Adrenal gland (tissue), 19 donors: ENCODE measurements at places on chromosomes 3 and 15.

DNA sequence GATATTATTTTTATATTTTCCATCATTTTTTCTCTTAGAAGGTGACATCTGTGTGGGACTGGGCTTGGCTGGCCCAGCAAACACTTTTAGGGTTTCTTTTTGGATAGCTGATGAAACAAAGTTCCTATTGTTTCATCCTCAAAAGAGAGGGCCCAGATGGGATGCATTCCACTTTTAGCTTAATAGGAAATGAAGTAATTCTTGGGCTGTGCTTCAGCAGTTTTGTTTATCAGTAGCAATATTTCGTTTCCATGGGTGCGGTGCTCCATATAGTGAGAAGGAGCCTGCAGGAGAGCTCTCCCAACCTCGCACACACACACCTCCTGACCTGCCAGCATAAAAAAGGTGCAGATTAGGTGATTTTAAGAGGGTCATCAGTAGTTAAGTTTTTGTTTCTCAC, 147.5 kb downstream of the AKAP13 start:
- H3K4me3 ChIP-seq: no peak overlapping the region
- no peaks in the 10 kb centered on the region for H3K27me3 ChIP-seq
- H3K27ac ChIP-seq: no peak overlapping the region
- no peaks in the 10 kb centered on the region for H3K36me3 ChIP-seq
- peaks cover 5% of the 10 kb centered on the region for H3K4me1 ChIP-seq
- no peak for DNase-seq

DNA sequence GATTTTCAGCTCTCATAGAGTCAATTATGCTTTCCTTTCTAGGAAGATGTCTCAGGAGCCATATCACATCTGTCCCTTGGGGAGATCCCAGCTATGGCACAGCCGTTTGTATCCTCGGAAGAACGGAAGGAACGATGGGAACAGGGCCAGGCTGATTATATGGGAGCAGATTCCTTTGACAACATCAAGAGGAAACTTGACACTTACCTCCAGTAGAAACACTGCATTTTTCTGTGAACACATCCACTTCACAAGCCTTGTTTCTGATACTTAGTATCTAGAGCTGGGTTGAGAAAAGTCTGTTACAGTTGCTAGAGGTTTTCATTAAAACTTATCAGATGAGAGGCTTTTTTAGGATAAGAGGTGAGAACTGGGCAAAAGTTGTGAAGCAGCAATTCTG, 35.4 kb downstream of the GYG1 start:
- no peak overlapping the region for H3K4me3 ChIP-seq
- DNase-seq: no peak
- no peaks in the 10 kb centered on the region for H3K36me3 ChIP-seq
- H3K4me1 ChIP-seq: no peaks in the 10 kb centered on the region
- H3K27ac ChIP-seq: no peak overlapping the region

DNA sequence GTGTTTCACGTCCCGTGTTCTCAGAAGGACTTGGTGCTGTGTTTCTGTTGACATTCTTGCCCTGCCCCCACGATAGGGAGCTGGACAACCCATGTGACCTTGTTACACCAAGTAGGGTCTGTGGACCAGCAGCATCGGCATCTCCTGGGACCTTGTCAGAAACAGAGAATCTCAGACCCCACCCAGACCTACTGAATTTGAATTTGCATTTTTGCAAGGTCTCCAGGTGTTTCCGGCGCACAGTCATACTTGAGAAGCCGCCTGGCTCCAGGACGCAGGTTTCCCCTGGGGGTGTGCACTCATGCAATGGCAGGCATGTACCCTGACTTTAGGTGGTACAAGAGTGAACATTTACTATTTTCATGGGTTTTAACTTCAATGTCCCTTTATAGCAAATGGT, 117.9 kb downstream of the TLE3 start:
- no peak for DNase-seq
- H3K27me3 ChIP-seq: no peaks in the 10 kb centered on the region
- H3K4me3 ChIP-seq: no peak overlapping the region
- no peaks in the 10 kb centered on the region for H3K36me3 ChIP-seq

DNA sequence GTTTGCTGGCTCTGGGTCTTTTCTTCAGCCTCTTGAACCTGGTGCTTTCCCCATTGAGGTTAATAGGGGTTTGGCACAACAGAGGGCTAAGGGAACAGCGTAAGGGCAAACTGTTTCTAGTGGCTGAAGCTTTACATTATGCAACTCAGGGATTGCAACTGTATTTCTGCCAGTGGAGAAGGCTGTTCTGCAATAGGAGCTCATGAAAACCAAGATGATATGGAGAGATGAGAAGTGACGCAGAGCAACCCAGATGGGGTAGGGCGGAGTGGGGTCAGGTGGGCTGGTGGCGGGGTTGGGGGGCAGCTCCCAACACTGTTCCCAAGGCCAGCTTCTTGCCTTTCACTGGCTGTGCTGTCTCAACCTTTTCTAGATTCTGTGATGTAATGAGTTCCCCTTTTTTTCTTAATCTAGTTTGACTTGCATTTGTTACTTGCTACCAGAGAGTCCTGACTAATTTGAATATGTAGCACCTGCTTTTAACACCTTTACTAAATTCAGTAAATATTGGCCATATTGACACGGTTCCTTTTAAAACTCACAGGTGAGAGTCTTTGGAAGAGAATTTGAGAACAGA, 7.2 kb downstream of the GXYLT2 start:
- H3K27me3 ChIP-seq: no peaks in the 10 kb centered on the region
- no peak overlapping the region for H3K4me3 ChIP-seq
- no peak for DNase-seq
- H3K27ac ChIP-seq: no peak overlapping the region

- H3K27ac ChIP-seq: no peak overlapping the region
- H3K36me3 ChIP-seq: no peaks in the 10 kb centered on the region
- DNase-seq: no peak
- H3K4me1 ChIP-seq: peaks cover 4% of the 10 kb centered on the region
These were observed 455.9 kb upstream of the NR2F2 start for GRCh38 chr15:95874637-95875036.

GRCh38 chr3:172595664-172596393, 72.6 kb upstream of the TNFSF10 start:
- no peaks in the 10 kb centered on the region for H3K27me3 ChIP-seq
- H3K27ac ChIP-seq: peak overlapping the region; percentile 68
- peaks cover 14% of the 10 kb centered on the region for H3K4me1 ChIP-seq
- no peak for DNase-seq
- H3K36me3 ChIP-seq: no peaks in the 10 kb centered on the region

GRCh38 chr3:111621535-111621934, 26.4 kb upstream of the ZBED2 start:
- no peaks in the 10 kb centered on the region for H3K4me1 ChIP-seq
- no peak overlapping the region for H3K4me3 ChIP-seq
- no peaks in the 10 kb centered on the region for H3K36me3 ChIP-seq
- no peak overlapping the region for H3K27ac ChIP-seq

DNA sequence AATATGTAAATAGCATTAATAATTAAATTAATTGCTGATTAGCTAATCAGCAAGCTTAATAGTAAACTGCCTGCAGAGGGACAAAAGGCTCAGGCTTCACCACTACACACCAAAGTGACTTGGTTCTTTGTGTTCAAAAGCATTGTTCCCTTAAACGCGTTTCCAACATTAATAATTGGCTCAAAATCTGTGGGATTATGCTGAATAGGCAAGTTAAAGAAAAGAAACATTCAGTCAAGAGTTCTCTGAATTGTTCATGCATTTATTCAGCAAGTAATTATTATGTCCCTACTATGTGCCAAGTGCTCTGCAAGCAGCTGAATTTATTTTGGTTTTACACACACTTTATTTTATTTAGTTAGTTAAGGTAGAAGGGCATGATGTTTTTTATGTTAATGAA, 558.5 kb upstream of the ARRDC4 start:
- H3K36me3 ChIP-seq: no peaks in the 10 kb centered on the region
- no peak overlapping the region for H3K4me3 ChIP-seq
- no peaks in the 10 kb centered on the region for H3K4me1 ChIP-seq
- H3K27me3 ChIP-seq: no peaks in the 10 kb centered on the region

GRCh38 chr15:99440551-99441443, 125.0 kb upstream of the MEF2A start:
- no peaks in the 10 kb centered on the region for H3K36me3 ChIP-seq
- no peak overlapping the region for H3K27ac ChIP-seq
- no peak overlapping the region for H3K4me3 ChIP-seq
- H3K27me3 ChIP-seq: no peaks in the 10 kb centered on the region
- no peak for DNase-seq
- peaks cover 18% of the 10 kb centered on the region for H3K4me1 ChIP-seq

- no peak for DNase-seq
- H3K27ac ChIP-seq: no peak within 1 kb of the TSS
- no peaks in the 10 kb centered on the region for H3K36me3 ChIP-seq
- H3K4me3 ChIP-seq: no peak within 1 kb of the TSS
- H3K27me3 ChIP-seq: peaks cover 8% of the 10 kb centered on the region
- no peaks in the 10 kb centered on the region for H3K4me1 ChIP-seq
These were observed at the start of gene TBC1D21 for GRCh38 chr15:73873456-73873855. TBC1D21 (plus strand) TSS chr15:73873564; CDS start chr15:73873710, 146 bp downstream.

DNA sequence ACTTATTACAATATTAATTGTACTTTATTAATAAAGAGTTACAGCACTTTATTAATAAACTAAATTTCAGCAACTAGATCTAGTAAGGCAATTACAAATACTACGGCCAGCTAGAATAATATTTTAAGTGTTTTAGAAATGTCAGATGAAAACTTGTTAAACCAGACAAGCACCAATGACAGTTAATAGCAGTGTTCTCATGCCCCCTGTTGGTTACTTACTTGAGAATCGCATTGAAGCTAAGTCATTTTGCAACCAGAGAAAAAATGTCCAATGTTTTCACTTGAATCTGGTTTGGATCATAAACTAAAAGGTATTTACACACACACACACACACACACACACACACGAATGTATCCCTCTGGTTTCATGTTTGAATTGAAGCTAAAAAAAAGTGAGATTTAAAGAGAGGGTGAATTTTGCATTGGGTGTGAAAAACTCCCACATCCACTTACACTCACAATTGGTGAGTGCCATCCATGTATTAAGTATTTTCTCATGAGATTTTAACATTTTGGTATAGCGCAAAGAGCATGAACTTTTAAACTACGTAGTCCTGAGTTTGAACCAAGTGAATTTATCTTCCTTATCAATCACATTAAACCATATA, 347.7 kb downstream of the ZBBX start:
- no peaks in the 10 kb centered on the region for H3K4me1 ChIP-seq
- peak; percentile 34 for DNase-seq
- no peaks in the 10 kb centered on the region for H3K36me3 ChIP-seq
- no peak overlapping the region for H3K4me3 ChIP-seq
- no peak overlapping the region for H3K27ac ChIP-seq

- H3K36me3 ChIP-seq: no peaks in the 10 kb centered on the region
- no peak overlapping the region for H3K4me3 ChIP-seq
- H3K27me3 ChIP-seq: no peaks in the 10 kb centered on the region
- no peak overlapping the region for H3K27ac ChIP-seq
- no peaks in the 10 kb centered on the region for H3K4me1 ChIP-seq
These were observed 46.0 kb downstream of the ERC2 start for GRCh38 chr3:56422316-56422715.

DNA sequence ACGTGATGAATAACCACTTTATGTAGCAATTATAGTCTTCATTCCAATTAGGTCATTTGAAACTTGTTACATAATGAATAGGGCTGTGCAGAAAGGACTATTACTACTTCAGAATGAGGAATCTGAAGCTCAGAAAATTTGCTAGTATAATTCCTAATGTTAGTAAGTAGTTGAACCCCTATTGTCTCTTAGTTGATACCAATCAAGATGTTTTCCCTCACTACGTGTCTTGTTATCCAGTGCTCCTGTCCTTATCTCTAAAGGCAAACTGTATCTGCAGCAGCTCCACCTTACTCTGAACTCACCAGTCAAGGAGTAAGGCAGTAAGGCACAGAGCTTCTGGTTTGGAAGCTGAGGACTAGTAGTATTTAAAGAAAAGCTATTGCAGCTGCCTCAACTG, 32.0 kb downstream of the RAB11A start:
- no peaks in the 10 kb centered on the region for H3K36me3 ChIP-seq
- no peak for DNase-seq
- H3K27ac ChIP-seq: no peak overlapping the region

GRCh38 chr3:194329583-194329965, 21.6 kb downstream of the CPN2 start:
- DNase-seq: no peak
- H3K4me1 ChIP-seq: peaks cover 7% of the 10 kb centered on the region
- H3K4me3 ChIP-seq: no peak overlapping the region

- H3K27me3 ChIP-seq: no peaks in the 10 kb centered on the region
- no peak overlapping the region for H3K27ac ChIP-seq
- H3K4me1 ChIP-seq: peaks cover 10% of the 10 kb centered on the region
- H3K36me3 ChIP-seq: no peaks in the 10 kb centered on the region
- H3K4me3 ChIP-seq: no peak overlapping the region
These were observed 1.9 kb upstream of the TRA2B start for GRCh38 chr3:185939721-185940120.

DNA sequence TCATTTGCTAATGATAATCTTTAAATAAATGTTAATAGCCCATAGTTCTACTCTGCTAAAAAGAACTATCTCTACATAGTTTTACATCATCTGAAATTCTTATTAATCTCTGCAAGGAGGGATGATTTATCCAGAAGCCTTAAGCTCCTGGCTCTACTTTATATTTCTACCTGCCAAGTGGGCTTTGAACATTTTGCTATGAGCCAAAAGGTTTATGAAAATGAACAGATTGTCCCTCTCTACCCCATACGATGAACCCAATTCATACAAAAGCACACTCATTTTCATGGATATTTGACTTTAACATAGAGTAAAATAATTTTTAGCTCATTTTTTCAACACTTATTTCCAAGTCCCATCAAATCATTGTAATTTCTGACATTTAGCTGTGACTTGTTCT, 611.0 kb downstream of the NSUN3 start:
- H3K27ac ChIP-seq: no peak overlapping the region
- no peak overlapping the region for H3K4me3 ChIP-seq
- no peaks in the 10 kb centered on the region for H3K36me3 ChIP-seq
- no peak for DNase-seq
- no peaks in the 10 kb centered on the region for H3K27me3 ChIP-seq
- H3K4me1 ChIP-seq: no peaks in the 10 kb centered on the region

DNA sequence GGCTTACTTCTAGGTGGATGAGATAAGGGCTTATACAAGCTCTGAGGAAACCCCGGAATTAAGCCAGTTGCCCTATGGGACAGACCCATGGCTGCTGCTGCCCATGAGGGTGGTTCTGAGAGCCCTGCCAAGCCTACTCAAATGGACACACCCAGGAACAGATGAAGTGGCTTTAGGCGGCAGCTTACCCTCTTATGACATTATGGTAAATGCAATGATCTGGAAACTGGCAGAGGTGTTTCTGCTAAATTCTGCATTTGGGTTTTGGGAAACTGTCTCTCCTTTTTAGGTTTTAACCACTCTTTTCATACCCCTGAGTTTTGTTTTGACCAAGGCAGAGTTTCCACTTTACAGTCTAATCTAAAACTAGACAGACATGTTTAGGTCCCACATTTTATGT, 9.0 kb upstream of the ZBED2 start:
- no peaks in the 10 kb centered on the region for H3K27me3 ChIP-seq
- DNase-seq: no peak
- no peaks in the 10 kb centered on the region for H3K36me3 ChIP-seq
- H3K27ac ChIP-seq: no peak overlapping the region
- H3K4me3 ChIP-seq: no peak overlapping the region
- no peaks in the 10 kb centered on the region for H3K4me1 ChIP-seq

- no peak overlapping the region for H3K4me3 ChIP-seq
- no peak for DNase-seq
- no peaks in the 10 kb centered on the region for H3K27me3 ChIP-seq
- H3K27ac ChIP-seq: no peak overlapping the region
- peaks cover 29% of the 10 kb centered on the region for H3K4me1 ChIP-seq
These were observed 1.5 kb downstream of the RPN1 start for GRCh38 chr3:128648940-128649663.

- H3K27me3 ChIP-seq: no peaks in the 10 kb centered on the region
- no peak for DNase-seq
- H3K4me3 ChIP-seq: no peak overlapping the region
- H3K4me1 ChIP-seq: no peaks in the 10 kb centered on the region
These were observed 330.6 kb upstream of the MCTP2 start for GRCh38 chr15:93900476-93901400.
